ENCODE measurements at places on chromosomes 2 and 18. TPM values are rescaled to one million over a fixed set of nuclear protein-coding genes. Genes with fewer than 3 reads are reported as not detected.

The TTC31 gene
- 20.1 TPM for total RNA-seq

The CNGA3 gene
- not detected for total RNA-seq

The GYPC gene
- not detected for total RNA-seq

The PIEZO2 gene
- total RNA-seq, result not detected

The ABHD1 gene
- total RNA-seq, result not detected
